SK-N-DZ (cell line): ENCODE measurements at places on chromosomes 3 and 15.
A peak's percentile ranks its signal among the peaks of the same experiment; 100 is the strongest.

- no peak for DNase-seq
These were observed 84.5 kb downstream of the ASB7 start for GRCh38 chr15:100686725-100687473.

DNA sequence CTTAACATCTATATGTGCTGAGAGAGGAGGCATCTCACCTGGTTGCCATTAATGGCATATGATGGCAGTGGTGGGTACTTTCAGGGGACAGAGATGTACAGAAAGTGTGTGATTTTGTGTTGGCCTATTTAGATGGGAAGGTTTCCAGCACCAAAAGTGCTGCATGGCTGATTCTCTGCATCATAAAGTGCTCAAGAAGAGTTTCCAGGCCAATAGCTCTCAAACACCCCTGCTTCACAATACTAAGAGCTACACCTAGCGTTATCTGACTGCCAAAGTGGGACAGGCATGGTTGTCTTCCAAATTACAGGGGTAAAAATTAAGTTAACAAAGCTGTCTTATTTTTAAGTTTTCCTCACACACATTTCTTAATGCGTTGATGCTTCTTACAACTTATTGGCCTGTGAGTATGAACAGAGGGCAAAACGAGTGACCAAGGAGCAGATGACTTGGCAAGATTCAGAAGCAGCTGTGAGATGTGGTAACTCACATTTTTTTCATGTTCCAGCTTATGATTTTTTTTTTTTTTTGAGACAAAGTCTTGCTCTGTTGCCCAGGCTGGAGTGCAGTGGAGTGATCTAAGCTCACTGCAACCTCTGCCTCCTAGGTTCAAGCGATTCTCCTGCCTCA is 41.4 kb upstream of the VEPH1 start:
- DNase-seq = no peak

- DNase-seq = peak; percentile 69
These were observed 16.3 kb upstream of the ATP13A3 start for GRCh38 chr3:194503081-194503531.

DNA sequence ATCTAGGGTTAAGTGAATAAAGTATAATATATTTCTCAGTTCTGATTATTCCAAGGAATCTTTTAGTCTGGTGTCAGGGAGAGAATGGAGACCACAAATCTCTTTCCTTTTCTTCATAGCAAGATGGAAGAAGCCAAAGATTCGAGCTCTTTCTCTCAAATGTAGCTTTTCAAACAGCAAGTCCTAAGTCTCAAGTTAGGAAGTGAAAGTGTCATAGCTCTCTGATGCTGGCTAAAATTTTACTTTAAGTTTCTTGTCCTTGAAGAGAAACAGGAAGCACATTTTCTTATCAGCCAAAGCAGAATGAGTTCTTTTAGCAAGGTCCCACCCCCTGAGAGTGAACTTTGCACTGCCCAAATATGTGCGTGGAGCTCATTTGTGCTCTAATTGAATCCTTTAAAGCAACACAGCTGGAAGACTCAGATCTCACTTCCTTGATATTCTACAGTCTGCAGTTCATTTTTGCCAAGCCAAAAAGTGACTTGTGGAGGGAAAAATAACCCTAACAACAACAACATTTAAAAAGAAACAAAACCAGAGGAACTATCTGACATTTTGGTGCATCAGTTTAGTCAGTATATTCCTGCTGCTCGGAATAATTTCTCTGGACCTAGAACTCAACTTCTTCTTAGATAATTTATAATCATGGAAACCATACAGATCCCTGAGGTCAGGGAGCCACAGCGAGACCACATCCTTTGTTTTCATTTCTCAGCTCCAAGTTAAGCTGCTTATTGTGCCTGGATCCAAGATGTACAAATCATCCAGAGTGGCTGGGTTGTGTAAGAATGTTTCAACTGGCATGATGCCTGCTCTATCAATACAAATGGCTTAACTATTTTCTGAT is 238.7 kb upstream of the P2RY1 start:
- no peak for DNase-seq

DNA sequence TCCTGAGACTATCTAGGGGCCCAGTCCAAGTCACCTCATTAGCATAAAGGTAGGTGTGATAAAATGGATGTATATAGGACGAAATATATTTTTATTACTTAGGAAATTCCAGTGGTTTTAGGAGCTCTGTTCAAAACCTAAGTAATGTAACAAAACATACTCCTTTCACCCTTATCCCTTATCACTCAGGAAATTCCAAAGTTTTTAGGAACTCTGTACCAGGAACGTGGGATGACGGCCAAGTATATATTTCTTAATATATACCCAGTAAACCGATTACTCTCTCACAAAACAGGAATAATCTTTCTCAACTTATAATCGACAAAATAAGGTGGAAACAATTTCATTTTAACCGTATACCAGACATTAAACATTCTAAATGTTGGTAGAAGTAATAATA is 195.7 kb downstream of the ZPLD1 start:
- DNase-seq = no peak

DNA sequence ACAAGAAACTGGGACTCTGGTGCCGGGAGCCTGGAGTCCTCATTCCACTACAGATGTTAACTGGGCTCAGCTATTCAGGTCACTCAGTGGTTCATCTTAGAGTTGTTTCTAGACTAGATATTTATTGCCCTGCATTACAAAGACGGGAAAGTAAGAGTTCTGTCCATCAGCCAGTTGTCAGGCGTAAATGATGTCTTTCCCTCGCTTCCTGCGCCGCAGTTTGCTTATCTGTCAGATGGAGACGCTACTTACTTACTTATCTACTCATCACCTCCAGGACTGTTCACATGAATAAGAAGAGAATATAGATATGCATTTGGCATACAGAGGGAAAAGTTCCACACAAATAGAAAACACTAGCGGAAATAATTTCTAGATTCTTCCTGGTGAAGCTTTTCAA is 47.8 kb upstream of the CGNL1 start:
- DNase-seq = no peak

DNA sequence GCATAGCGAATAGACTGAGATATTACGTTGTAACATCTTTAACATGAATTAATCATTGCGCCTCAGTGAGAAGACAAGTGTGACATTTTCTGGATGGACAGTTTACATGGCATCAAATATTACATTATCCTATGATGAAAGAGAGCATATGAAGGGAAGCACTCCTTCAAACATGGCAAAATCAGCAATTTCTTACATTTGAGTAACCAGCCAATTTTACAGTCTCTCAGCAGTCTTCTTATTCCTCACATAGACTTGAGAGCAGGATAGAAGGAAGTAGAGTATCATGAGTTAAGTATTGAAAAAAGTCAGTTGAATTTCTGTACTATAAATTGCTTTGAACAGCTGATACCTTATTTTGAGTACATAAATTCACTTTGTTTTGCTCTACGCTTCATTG is 38.9 kb downstream of the FANCI start:
- DNase-seq = no peak

- no peak for DNase-seq
These were observed 37.2 kb downstream of the AMOTL2 start for GRCh38 chr3:134337071-134337482.

DNA sequence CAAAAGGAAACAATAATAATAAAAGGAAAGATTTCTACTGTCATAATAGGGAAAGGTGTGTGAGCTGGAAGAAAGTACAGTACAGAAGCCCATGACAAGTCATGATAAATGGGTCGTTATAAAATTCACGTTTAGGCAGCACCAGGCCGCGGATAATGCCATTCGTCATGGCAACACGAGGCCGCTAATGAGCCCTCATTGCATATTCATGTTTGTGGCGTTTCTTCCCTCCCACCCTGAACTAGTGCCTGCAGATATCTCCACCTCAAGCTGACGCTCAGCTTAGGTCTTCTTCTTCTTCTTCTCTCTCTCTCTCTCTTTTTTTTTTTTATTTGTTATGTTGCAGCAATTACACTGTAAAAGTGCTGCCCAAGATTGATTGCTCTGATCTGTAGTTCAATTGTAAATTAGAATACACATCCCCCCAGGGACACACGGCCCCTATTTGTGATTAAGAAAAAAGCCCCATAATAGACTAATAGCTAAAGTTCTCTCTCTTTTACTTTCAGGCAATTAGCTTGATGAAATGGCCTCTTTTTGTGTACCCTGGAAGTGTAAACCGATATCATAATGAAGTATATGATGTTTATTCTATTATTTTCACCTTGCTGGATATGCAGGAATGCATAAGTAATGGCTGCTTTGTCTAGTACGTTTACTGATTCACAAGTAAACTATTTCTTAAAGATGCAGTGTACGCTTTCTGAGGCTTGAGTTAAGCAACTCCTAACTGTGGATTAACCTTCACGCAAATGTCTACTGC is 61.9 kb upstream of the NR2F2 start:
- no peak for DNase-seq

- no peak for DNase-seq
These were observed 17.9 kb downstream of the EPHB3 start for GRCh38 chr3:184579513-184579912.

DNA sequence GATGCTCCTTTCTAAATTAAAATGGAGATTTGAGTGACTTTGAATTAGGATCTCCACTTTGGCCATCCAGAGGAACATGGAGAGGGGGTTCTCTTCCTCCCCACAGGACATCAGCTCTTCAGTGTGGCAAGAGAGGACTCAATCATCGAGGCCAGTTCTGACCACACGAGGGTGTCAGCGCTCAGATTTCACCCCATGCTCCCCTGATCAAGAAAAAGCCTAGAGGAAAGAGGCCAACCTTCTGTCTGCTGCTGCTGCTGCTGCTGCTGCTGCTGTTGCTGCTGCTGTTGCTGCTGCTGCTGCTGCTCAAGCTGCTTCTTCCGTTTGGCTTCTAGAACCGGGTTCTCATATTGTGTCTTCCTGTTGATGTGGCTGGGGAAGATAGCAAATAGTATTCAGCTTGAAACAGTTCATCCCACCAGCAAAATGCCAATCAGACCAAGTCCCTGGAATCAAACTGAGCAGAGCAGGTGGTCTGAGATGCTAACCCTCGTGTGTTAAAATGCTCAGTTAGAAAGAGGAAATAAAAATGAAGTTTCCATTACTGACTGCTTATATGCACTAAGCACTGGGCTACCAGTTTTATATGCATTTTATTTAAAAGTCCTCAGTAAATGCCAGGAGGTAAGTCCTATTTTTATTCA is 599.0 kb downstream of the MAGI1 start:
- DNase-seq = peak; percentile 63

- DNase-seq = no peak
These were observed 741.5 kb upstream of the GRM7 start for GRCh38 chr3:6119367-6119766.

DNA sequence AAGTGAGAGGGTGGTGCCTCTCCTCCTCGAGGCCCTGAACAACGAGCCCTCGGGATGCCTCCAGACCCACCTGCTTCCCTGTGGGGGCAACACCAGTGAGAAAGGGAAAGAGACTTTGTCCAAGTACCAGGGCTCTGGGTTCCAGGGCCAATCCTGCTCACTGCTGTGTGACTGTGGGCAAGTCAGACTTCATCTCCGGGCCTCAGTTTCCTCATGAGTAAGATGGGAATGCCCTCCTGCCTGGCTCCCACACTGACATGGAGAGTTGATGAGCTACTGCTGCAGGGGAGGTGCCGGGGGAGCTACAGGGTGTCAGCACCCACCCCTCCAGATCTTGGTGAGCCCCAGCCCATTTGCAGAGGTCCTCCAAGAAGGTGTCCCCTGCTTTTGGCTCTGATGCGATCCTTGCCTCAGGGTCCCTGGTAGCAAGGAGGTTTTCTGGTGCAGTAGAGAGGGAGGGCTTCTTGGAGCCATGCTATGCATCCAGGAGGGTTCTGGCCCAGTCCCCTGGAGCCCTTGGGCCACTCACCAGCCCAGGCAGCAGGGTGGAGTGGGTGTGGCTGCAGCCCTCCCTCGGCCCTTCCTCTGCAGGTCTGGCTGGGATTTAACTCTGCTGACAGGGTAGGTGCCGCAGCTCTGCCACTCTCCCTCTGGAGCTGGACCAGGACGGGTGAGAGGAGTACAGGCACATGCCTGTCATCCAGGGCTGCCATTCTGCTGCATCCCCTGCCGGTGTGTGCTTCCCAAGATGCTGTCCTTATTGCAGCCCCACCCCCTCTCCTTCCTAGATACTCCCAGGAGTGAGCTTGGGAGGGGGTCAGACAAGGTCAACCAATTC is 26.9 kb downstream of the LOXL1 start:
- DNase-seq = no peak

DNA sequence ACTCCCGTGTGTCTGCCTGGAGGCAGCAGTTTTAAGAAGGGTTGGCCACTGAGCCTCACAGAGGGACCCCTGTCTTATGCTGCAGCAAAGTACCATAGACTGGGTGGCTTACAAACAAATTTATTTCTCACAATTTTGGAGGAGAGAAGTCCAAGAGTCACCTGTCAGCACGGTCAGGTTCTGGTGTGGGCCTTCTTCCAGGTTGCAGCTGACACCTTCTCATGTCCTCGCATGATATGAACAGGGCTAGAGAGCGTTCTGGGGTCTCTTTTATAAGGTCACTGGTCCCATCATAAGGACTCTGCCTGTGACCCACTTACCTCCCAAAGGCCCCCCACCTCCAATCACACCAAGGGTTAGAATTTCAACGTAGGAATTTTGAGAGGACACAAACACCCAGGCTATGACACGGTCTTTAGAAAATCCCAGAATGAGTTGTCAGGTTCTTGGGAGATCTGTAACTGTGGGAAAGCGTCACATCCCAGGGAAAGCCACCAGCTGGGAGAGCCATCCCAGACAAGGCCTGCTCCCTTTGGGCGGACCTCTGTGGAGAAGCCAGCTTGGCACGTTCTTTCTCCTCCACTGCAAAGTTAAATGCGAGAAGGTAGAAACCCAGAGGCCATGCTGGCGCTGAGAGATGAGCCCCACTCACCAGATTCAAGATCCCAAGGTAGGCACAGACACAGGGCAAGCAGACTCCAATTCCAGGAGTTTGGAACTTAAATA is at the start of gene FBXW12:
FBXW12 (plus strand) TSS at position 569 of the 726 bp plus-strand sequence. CDS start 549 bp downstream, outside the sequence.
- DNase-seq = no peak

- DNase-seq = no peak
These were observed 8.8 kb downstream of the EMC4 start for GRCh38 chr15:34233614-34234013.

DNA sequence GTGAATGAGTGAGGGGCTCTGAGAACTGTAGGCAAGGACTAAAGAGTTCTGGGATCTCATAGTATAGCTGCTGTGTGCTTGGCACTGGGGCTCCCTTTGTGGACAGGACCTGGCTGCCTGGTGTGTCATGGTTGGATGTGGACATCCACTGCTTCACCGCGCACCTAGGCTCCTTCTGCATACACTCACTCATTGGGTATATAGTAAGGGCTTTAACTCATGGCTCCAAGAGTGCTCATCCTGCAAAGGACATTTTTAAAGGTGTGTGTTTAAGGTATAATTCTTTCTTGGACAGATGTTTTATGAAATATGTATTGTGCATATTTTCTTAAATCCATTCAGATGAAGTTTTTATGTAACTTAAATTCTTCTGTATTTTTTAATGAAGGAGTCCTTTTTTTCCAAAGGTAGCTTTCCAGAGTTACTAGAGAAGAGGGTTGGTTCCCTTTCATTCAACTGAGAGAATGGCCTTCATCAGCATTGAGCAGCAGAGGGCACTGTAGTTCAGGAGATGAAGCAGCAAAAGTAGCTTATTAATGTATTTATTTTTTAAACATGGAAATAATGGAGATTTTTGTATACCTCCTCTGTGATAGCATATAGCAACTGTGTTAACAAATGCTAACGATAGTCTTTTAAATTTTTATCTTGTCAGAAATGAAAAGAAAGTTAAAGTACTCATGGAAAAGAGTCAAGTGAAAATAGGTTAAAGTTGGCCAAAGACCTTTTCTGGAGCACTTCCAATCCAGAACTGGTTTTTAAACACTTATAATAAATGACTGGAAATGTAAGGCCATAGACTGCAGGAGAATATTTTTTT is 25.2 kb downstream of the OXNAD1 start:
- DNase-seq = peak; percentile 34

GRCh38 chr3:133756716-133757694 is 10.8 kb downstream of the TF start:
- DNase-seq = no peak
